ENCODE measurements at places on chromosomes 4 and X.
A peak's percentile ranks its signal among the peaks of the same experiment; 100 is the strongest.

DNA sequence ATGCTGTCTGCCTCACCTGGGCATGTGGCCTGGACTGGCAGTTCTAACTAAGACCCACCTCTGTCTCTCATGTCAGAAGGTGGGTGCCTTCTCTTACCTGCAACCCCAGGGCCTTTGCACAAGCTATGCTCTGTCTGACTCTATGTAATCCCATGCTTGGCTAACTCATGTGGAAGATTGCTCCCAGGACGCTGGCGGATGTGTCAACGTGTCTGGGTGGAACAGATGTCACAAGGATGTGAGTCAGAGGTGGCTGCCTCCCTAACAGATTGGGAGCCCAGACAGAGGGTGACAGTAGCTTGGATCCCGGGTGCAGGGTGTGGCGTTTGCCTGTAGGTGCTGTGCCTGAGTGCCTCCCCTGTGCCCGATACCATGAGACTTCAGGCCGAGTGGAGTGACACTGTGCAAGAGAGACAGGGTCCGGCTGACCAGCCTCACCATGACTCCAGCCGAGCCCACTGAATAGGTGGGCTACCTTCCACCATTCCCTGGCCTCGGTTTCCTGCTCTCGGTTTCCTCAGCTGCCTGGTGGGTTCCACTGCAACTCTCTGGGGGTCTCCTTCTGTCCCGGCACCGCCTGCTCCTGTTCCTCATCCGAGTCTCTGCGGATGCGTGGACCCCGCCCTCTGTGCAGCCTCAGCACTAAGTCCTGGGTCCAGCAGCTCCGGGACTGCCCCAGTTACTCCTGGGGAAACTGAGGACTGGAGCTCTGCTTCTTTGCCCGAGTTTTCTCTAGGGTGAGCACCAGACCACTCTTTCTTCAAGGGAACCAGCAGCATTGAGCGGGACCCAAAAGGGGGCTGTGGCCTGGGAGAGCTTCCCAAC, 11.0 kb downstream of the SH3BP2 start:
- DNase-seq, result no peak

DNA sequence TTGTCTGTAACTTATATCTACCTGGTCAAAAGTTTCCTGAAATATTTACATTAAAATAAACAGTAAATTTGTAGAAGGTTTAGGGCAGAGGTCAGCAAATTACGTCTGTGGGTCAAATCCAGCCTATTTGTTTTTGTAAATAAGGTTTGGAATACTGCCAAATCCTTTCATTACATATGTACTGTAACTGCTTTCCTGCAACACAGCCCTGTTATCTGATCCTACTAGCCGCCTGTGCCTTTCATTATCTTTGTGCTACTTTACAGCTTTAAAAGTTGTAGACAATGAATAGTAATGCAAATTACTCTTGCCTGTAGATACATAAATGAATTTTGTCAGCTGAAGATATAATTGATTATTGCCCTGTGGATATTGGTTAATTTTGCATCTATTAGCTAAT, 369.6 kb upstream of the SLC7A11 start:
- DNase-seq, result peak; percentile 7

GRCh38 chr4:138190452-138190858, 51.7 kb downstream of the SLC7A11 start:
- no peak for DNase-seq

DNA sequence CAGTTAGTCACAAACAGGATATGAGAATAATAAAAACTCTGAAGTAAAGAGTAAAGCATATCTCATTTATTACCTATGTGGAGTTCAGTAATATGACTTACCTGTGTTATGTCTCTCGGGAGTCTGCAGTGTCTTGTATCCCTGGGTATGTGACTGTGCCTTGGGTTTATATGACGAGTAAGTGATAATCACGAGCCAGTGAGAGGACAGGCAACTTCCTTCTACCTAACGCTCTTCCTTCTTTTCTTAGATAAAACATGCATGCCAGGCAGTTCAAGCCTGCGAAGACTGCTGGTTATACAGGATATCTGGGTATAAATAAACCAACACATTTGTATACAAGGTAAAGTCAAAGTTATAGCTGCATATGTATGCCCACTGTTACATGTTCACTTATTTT, at the start of gene HPGDS:
Gene HPGDS, minus strand, starts transcription at position 143 of the 400 bp plus-strand sequence. CDS start 8,207 bp downstream, outside the sequence.
- DNase-seq, result no peak

- peak; percentile 75 for DNase-seq
Observed at GRCh38 chr4:140595065-140595464, 26.3 kb upstream of the UCP1 start.

- DNase-seq, result no peak
Observed at GRCh38 chrX:68261060-68261672, 172.1 kb downstream of the OPHN1 start.

DNA sequence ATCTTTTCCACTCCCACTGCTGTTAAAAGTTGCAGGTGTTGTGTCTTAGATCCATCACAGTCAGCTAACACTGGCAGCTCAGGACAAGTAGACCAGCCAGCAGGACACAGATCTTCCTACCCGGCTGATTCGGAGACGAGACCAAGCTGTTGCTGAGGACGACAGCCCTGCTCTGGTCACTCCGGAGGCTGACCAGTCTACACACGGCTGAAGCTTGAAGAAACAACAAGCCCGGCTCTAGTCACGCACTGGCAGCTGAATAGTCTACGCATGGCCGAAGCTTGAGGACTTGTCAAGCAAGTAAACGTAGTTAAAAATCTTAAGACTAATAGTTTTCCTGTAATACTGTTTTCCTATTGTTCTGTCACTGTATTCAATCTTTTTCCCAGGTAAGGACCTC, 1.8 kb downstream of the ACOX3 start:
- no peak for DNase-seq

- DNase-seq, result no peak
Observed at GRCh38 chr4:175954685-175955084, 111.0 kb upstream of the WDR17 start.

GRCh38 chr4:65007841-65008439, 598.7 kb upstream of the TECRL start:
- DNase-seq, result peak; percentile 26

GRCh38 chr4:15936495-15936894, 2.0 kb downstream of the FGFBP1 start:
- DNase-seq, result peak; percentile 41

- no peak for DNase-seq
Observed at GRCh38 chrX:9882669-9883446, 84.3 kb upstream of the CLDN34 start.

- DNase-seq, result no peak
Observed at GRCh38 chrX:18353931-18354368, 538 bp downstream of the SCML2 start.

DNA sequence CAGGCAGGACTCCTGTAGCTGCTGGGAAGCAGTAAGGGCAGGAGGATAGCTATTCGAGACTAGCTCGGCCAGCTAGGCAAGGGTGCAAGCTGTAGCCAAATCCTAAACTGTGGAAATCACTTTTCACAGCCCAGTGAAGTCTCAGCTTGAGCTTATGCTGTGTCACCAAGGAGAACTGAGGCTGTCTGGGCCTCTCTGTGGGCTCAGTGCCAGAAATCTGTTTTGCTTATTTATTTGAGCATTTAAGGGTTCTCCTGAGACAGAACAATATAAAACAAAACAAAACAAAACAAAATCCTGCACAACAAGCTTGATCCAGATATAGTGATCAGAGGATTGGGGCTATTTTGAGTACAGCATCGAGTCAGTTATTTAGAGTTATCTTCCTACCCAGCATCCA, 97.5 kb downstream of the FANCB start:
- DNase-seq, result no peak

DNA sequence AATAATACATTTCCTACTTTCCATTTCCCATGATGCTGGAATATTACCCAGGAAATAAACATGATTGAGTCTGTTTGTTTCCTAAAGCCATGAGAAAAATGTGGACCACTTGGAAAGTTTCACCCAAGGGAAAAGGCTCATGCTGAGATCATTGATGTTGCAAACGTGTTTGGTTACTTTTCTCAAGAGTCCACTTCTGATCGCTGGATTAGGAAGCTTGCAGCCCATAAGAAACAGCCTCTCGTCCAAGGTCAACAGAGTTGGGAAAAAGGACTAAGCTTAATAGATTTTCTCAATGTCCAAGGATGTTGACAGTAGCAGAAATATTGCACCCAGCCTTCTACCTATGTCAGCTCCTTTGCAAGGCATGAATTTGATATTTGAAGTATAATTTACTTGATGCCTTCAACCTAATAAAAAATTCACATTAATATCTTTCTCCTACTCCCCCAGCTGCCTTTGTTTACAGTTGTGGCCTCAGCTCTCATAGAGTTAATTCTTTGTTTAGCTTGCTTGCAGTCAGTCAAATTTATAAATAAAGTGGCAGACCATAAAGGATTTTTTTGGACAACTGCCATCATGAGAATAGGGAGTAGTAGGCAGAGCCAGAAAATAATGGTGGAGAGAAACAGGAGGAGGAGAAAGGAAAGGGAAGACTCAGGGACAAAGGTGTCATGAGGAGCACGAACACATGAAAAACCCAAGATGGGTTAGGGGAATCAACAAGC, 65.6 kb upstream of the BLTP1 start:
- DNase-seq, result no peak

- DNase-seq, result no peak
Observed at GRCh38 chrX:24023972-24024669, 2.9 kb downstream of the KLHL15 start.

DNA sequence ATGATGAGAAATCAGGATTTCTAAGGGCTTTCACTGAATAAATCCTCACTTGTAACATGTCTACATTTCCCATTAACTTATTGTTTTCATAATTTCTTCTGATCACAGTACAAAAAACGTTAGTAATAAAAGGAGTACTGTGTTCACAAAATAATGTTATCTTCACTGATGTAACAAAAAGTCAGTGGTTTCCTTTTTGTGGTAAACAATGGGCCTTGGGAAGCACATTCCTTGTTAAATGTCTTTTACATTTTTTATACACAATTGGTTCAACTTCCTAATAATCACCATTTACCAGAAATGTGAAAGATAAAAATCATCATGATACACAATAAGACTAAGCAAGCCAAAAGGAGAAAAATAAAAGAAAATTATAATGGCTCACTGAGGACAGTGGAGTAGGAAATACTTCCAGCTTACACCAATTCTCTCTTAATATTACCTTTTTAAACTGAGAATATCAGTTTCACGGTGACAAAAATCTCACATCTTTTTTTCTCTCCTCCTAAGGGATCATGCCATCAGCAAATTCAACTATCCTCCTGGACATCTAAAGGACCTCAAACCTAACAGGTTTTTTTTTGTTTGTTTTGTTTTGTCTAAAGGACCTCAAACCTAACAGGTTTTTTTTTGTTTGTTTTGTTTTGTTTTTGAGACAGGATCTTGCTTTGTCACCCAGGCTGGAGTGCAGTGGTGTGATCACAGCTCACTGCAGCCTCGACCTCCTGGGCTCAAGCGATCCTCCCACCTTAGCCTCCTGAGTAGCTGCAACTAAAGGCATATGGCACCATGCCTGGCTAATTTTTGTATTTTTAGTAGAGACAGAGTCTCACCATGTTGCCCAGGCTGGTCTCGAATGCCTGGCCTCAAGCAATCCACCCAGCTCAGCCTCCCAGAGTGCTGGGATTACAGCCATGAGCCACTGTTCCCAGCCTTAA, 57.3 kb downstream of the FRYL start:
- DNase-seq, result peak; percentile 23

DNA sequence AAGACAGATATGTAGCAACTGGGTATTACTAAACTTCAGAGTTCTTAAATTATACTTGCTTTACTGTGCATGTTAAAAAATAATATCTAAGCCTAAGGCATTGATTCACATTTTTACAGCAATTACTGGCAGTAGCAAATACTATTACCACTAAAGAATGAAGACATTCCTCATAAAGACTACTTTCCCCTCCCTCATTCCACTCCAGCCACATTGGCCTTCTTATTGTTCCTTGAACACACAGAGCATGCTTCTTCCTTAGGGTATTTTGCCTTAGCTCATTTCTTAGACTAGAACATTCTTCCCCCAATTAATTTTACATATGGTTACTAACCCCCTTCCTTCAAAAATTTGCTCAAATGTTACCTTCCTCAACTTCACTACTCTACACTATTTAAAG, 717.0 kb downstream of the CCSER1 start:
- DNase-seq, result no peak

- DNase-seq, result no peak
Observed at GRCh38 chr4:185955151-185955770, 113.7 kb upstream of the TLR3 start.

DNA sequence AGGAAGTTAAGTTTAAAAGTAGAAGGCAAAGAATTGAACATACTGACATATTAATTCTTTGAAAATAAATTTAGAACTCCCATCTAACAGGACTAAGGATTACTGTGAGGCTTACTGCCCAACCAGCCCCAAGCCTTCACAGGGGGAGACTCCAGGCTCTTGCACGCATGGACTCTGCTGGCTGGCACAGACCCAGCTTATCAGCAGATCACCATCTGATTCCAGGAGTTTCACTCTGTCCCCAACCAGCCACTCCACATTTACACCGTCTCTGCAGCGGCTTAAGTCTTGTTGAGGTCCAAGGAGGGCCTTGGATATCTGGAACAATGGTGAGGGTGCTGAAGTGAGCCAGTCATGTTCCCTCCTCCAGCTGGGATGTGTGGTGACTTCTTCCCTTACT, 16.4 kb upstream of the OTUD4 start:
- DNase-seq, result no peak

GRCh38 chrX:103211012-103211715, 3.7 kb upstream of the BEX4 start:
- DNase-seq, result peak; percentile 25

DNA sequence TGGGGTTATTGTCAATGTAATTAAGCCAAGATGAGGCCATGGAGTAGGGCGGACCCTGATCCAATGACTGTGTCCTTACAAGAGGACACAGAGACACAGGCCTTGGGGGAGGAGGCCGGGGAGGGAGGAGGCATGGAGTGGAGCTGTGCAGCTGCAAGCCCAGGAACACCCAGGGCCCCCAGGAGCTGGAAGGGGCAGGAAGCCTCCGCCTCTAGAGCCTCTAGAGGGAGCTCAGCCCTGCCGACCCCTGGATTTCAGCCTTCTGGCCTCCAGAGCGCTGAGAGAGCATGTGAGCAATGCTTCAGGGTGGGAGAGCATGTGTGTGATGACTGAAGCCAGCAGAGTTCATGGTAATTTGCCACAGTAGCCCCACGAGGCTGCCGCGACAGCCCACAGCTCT, 234.6 kb downstream of the AFAP1 start:
- DNase-seq, result no peak

DNA sequence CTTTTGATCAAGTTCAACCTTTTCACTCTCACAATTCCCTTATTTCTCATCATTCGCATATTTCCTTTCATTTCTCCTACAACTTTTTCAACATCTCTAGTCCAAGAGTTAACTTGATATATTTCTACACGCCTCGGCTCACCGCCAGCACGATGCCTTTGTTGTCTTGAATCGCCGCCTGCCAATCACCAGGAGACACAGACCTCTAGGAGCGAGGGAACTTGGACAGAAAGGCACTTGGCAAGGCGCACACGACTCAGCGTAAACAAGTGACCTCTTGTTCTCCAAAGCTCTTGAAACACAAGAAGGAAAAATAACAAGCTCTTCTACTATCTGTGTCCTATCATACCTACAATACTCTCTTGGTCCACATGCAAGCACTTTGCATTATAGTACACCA, 27.1 kb upstream of the RBMX start:
- peak; percentile 22 for DNase-seq

- no peak for DNase-seq
Observed at GRCh38 chrX:103197721-103198306, 17.1 kb upstream of the BEX4 start.
